ENCODE measurements at places on chromosomes 6 and 20. TPM values are rescaled to one million over a fixed set of nuclear protein-coding genes. Genes with fewer than 3 reads are reported as not detected.

DNA sequence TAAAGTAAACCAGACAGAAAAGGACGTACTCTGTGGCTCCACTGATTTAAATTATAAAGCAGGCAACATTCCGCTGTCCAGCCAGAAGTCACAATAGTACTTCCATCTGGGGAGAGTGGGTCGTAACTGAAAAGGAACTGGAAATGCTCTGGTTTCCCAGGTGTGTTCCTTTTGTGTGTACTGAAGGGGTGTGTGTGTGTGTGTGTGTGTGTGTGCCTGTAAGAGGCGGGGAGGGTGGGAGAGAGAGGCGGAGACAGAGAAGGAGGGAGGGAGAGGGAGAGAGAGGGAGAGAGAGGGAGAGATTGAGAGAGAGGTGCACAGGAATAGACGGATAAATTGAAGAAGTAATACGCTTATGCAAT lies 178.4 kb upstream of the ZNF184 start:
- no peak for DNase-seq

DNA sequence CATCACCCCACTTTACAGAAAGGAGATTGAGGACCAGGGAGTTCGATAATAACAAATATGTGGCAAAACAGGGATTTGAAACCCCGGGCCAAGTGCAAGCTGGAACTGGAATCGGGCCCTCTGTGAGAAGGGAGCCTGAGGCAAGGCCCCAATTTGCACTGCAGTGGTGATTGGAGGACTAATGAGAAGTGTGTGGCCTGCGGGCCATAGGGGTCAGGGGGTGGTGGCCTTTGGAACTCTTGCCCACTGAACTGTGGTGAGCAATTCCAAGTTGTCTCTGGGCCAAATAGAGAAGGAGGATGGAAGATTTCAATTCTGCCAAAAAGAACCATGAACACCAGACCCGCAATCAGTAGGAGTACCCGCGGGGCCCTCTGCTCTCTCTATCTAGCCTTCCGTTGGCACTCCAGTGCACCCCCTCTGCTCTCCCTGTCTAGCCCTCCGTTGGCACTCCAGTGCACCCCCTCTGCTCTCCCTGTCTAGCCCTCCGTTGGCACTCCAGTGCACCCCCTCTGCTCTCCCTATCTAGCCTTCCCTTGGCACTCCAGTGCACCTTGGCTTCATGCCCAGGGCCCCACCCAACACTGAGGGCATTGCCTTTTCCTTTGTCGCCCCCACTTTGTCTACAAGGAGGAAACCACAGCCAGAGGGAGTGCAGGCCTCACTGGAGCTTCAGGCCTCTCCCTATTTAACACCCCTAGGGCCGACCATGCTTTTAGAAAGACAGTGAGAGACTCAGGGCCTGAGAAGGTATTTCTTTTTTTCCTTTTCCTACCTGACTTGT lies 6.0 kb upstream of the PTPRA start:
- DNase-seq: no peak

DNA sequence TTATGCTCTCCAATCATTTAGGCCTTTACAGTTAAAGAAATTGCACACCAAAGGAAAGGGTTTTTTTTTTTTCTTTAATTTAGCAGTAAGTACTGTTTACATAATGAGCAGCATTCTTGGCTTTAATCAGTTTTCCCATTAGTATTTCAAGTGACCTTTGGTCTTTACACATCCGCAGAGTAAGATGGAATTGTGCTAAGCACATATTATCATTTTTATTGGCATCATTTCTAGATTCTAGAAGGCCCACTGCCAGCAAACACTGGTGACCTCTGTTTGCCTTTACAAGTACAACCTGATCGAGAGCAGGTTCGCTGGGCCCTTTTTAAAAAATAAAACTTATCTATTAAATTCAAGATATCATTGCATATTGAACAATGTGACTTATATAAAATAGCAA lies 104.3 kb downstream of the ADGRG6 start:
- DNase-seq: peak; percentile 28

GRCh38 chr20:37956107-37956585 lies 53.2 kb downstream of the VSTM2L start:
- DNase-seq: no peak

DNA sequence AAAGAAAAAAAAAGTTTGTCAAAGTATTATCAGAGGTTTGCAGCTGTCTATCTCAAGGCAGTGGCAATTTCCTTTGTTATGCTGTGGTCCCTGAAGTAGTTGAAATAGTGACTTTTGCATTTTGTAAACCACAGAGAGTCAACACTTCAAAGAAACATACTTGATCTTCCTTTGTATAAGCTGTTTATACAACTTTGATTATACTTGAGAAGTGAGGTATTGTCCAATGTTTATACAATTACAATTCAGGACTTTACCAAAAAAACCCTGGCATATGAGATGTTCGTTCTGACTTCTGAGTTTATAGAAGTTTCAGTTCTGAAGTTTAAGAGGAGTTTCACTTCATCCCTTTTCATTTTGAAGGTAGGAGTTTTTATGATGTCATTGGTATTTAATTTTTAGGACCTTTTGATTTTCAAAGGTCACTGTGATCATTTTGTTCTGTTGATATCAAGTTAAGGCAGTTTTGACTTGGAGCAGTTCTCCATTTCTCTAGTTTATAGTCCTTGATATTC lies 4.0 kb downstream of the STK4 start:
- no peak for DNase-seq

GRCh38 chr20:23507346-23507745 lies 16.4 kb downstream of the CST8 start:
- no peak for DNase-seq

DNA sequence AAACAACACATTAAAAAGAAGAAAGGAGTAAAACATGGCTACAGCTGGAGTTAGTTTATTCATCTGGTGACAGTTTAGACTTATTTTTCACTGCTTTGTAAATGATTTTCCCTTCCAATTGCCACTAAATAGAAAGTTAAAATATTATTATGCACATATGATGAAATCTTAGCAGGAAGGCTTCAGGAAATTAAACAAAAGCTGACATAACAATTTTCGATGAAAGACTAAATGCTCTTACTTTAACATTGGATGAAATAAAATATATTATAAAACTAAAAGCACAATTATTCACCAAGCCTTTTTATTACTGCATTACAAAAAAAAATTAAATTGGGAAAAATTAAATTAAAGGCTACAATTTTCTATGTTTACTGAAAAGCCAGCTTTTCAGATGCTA lies 158.0 kb downstream of the MMUT start:
- no peak for DNase-seq

- no peak for DNase-seq
Measured at GRCh38 chr20:32387252-32387651, 29.1 kb downstream of the ASXL1 start.

DNA sequence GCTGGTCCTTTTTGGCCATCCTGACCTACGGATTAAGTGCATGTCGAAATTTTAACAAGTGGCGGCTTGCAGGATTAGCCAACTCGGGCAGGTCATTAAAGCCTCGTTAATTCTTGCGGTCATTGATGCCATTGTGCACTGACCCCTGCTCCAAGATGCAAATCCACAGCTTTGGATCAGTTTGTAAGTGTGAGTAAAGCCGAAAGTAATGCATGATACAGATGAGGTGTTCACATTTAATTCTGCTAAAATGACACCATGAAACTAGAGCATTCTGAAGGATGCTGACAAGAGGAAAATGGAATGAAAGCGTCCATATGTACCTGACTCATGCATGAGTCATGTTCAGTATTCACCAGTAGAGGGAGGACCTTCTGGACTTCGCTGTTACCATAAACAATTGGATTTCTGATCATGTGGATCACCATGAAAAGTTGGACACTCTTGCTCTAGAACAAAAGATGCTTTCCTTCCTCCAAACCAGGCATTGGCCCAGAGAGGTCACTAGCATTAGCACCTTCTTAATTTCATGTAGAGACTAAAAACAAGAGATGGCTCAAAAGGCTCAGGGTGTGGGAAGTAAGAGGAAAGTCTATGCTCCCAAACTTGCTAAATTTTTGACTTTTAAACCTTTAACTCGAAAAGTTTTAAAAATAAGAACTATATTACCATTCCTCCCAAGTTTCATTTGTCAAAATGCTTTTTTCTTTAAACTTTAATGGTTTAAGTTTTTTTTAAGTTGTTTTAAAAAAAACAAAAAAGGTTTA lies 48.0 kb downstream of the MUC22 start:
- peak; percentile 28 for DNase-seq

DNA sequence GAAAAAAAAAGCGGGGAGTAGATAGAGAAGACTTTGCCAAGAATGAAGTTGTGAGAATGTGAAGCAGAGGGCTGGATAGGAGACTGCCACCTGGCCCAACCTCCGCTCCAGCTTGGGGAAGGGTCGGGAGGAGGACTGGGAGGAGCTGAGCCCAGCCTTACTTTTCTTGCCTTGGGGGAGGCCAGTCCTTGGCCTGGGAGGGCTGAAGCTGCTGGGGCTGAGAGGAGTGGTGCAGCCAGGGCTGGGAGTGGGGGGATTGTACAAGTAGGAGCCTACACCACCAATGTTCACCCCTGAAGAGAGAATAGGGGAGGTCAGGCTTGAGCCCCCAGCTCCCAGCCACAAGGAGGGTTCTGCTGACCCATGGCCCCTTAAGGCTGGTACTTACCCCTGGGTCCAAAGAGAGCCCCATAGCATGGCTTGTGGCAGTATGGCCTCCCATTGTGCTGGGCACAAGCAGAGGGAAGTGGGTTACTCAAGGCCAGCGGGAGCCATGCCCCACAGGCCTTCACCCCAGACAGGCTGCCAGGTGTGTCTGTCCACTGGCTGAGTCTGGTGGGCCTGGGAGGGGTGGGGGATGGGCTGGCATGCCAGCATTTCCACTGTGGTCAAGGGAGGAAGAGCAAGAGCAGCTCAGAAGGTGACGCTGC lies 1.1 kb downstream of the CRIP3 start:
- no peak for DNase-seq

GRCh38 chr20:19961293-19961692 lies 55.9 kb upstream of the NAA20 start:
- DNase-seq: no peak

DNA sequence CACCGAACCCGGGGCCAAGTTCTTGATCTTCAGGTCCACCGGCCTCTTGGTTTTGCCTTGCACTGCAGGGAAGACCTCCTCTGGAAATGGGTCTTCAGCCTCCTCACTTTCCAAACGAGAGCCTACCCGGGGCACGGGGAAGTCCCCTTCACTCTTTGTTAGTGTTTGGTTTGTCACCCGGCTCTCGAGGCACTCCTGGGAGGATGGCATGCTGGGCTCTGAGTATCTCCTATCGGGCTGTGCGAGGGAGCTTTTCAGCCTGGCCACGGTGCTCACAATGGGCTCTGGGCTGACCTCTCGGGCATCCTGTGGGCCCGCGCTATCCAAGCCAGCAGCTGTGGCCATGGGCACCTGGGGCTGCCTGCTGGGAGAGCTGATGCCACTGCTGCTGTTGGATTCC lies 8.1 kb downstream of the TAGAP start:
- peak; percentile 66 for DNase-seq

RAB44 gene
- polyA plus RNA-seq: 0.15 TPM

- DNase-seq: no peak
Measured at GRCh38 chr20:62898970-62899632, 27.2 kb downstream of the DIDO1 start.

- no peak for DNase-seq
Measured at GRCh38 chr20:49323622-49324238, 45.9 kb upstream of the ZNFX1 start.

AFDN gene
- 210 TPM for polyA plus RNA-seq

- no peak for DNase-seq
Measured at GRCh38 chr6:2784061-2784460, 18.9 kb downstream of the WRNIP1 start.

DNA sequence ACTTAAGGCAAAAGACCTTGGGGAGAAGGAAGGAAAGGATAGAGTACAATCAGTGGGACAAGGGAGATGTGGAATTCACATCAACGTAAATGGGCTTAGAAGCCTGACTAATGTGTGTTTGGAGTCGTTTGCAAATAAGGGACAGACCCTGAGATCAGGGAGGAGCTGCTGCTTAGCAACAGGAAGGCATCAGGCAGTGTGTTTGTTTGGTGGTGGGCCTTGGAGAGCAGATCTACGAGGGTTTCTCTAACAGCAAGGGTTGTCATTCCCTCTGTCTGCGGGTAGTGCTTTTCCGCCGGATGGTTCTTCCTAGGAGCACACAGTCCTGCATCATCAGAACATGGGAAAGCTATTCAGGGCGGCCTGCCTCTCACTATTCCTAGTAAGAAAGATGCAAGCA lies 40.4 kb downstream of the C6orf118 start:
- no peak for DNase-seq

GRCh38 chr20:41299899-41300298 lies 17.6 kb downstream of the ZHX3 start:
- no peak for DNase-seq

CMTR1 gene
- 51.4 TPM for polyA plus RNA-seq

- no peak for DNase-seq
Measured at GRCh38 chr20:34365765-34366213, 2.7 kb downstream of the ITCH start.

DNA sequence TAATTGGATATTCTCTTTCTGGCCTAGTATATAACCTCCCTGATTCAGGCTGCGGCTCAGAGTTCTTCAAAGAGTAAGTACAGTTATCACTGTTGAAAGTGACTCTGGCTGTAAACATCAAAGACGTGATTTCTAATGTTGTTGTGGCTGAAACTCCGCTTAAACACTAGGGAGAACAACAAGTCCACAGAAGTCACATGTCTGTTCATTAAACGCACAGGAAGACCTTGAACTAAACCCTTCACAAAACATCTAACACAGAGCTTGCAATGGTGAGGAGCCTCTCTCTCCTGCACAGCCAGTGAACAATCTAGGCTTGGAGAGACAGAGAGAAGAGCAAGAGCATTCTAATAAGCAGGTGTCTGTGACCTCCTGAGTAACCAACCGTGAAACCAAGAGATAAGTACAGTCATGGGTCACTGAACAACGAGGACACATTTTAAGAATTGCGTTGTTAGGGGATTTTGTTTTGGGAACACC lies 249.3 kb downstream of the PRKN start:
- no peak for DNase-seq

TGM3 gene
- 0.27 TPM for polyA plus RNA-seq

- DNase-seq: no peak
Measured at GRCh38 chr20:47031004-47031403, 136.4 kb downstream of the EYA2 start.

- DNase-seq: no peak
Measured at GRCh38 chr6:74091136-74091793, 395.3 kb downstream of the CD109 start.

PLN gene
- 4.3 TPM for polyA plus RNA-seq

GRCh38 chr6:162798546-162799266 lies 70.9 kb downstream of the PACRG start:
- DNase-seq: no peak

DNA sequence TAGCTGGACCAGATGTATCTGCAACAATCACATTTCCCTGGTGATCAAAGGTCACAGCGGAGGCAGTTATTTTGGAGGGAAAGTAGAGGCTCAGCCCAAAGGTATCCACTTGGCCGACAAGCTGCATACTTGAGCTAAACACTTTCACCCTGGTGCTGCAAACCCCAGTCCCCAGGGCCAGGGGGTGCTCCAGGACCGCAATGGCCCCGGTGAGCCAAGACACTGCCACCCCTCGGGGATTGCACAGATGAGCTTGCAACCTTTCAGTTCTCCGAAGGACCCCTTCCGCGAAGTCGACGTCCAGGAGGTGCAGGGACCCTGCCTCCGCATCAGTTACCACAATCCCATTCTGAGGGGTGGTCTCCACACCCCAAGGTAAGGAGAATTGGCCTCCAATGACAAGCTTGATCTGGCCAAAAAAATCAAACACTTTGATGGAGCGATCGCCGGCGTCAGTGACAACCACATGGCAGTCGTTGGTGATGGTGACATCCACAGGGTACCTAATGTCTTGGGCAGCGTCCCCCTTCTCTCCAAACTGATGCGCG lies 823 bp downstream of the NHLRC1 start:
- DNase-seq: no peak

All from left lung (tissue), 14 donors.